Activated CD4-positive, CD25-positive, alpha-beta regulatory T cell (primary cell): ENCODE measurements at places on chromosomes 16 and 17.

DNA sequence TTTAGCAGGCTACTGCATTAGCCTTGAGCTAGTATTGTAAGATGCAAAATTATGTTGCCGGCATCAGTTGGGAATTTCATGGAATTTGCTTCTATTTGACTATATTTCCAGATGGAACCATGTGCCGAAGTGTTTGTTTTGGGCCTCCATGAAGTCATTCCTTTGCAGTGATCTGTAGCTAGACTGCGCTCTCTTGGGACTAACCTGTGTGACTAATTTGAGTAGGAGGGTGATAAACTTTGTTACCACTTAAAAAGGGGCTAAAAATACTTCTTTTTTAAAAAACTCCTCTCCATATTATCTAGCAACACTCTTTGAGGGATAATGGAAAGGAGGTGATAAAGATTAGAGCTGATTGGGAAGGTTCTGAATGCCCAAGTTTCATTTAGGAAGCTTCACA is 166.8 kb upstream of the TBX2 start:
- no peak for DNase-seq

- DNase-seq, result no peak
These were observed 24.1 kb upstream of the ABR start for GRCh38 chr17:1203967-1204291.

GRCh38 chr17:62994931-62995330 is 28.9 kb downstream of the TANC2 start:
- DNase-seq, result no peak

DNA sequence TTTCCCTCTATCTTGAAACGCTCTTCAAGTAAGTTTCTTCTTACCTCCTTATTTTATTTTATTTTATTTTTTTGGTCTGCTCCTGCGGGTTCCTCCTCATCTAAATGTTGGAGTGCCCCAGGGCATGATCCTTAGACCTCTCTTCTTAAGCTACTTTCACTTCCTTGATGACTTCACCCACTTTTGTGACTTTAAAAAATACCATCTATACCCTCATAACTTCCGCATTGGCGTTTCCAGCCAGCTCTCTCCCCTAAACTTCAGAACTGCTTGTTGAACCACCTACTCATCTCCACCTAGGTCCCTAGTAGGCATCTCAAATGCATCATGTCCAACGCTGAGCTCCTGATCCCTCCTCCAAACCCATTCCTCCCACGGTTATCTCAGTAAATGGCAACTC is 51.4 kb upstream of the NFAT5 start:
- no peak for DNase-seq

GRCh38 chr16:85967111-85967510 is 68.1 kb downstream of the IRF8 start:
- DNase-seq, result no peak

- DNase-seq, result no peak
These were observed 276.6 kb upstream of the TNRC6C start for GRCh38 chr17:77681861-77682260.

GRCh38 chr17:50043290-50044148 is 12.4 kb upstream of the ITGA3 start:
- DNase-seq, result no peak

DNA sequence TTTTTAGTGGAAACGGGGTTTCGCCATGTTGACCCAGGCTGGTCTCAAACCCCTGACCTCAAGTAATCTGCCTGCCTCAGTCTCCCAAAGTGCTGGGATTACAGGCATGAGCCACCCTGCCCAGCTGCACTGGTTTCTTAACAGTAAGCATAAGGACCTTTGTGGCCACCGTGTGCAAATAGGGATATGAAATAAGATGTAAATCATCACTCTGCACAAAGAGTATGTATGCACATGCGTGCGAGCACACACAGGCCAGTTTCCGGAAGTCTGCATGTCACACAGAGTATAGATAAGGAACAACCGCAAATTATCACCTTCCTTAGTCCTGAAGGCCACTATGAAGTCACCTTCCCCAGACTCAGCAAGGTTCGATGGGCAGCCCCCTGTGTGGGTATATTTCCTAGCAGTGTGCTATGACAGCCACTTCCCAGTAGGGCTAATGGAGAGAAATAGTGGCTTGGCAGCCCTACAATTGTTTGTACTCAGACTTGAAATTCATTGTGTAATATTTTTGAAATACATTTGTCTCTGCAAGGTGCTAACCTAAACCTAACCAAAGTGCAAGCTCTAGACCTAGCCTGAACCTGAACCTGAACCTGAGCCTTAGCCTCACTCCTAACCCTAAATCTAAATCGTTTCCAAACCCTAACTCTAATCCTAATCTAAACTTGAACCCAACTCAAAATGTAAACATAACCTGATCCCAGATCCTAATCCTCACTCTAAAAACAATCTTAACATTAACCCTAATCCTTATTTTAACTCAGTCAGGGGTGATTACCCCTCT is 48.4 kb upstream of the SKAP1 start:
- DNase-seq, result no peak

- peak; percentile 96 for DNase-seq
These were observed 18.2 kb downstream of the GNGT2 start for GRCh38 chr17:49191917-49192741.

- peak; percentile 57 for DNase-seq
These were observed 9.7 kb downstream of the RMI2 start for GRCh38 chr16:11354733-11355574.

GRCh38 chr17:72423718-72424117 is 302.9 kb downstream of the SOX9 start:
- no peak for DNase-seq

- DNase-seq, result no peak
These were observed 28.1 kb downstream of the PELP1 start for GRCh38 chr17:4675791-4676190.

- peak; percentile 28 for DNase-seq
These were observed 498 bp downstream of the LRRC37B start for GRCh38 chr17:32007463-32008298.

GRCh38 chr16:3007059-3007956 is 5.4 kb upstream of the CLDN9 start:
- DNase-seq, result no peak

DNA sequence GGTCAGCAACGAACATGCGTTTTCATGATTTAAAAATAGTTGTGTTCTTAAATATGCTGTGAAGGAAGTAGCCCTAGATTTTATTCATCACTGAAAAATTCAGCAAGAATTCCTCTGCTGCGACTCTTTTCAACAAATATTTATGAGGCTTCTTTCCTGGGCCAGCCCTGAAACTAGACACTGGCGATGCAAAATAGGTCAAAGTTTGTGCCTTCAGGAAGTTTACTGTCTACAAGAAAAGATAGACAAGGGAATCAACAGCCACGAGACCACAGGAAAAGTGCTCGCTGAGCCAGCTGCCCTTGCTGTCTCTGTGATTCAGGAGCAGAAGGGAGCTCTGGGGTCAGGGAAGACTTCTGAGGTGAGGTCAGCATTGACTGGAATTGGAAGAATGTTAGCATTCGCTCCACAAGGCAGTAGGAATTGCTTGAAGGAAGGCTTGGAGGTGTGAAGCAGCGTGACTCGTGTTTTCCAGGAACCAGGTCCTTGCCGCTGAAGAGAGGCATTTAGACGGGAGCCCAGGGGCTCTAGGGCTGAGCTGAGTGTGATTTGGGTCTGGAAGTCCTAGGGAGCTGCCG is 1.9 kb upstream of the RPL26 start:
- DNase-seq, result no peak

DNA sequence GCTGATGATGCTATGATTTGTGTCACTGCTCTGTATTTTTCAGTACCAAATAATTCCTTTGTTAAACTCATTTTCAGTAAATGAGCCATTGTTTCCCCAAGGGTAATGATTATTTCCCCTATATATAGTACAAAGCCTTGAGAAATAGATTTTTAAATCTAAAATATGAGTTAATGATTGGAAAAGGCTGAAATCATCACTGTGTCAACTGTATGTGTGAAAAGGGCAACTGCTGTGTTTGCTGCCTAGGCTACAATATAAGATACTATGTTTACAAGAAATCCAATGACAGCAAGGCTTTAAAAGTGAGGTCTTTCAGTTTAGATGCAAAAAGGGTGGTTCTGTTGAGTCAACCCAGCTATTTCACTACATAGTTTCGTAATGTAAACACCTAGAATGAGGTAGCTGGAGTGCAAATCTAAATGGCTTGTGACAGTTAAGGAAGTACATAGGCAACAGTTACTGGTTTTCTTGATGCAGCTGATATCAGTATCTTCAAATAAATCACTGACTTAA is 15.3 kb downstream of the NLK start:
- DNase-seq, result no peak

DNA sequence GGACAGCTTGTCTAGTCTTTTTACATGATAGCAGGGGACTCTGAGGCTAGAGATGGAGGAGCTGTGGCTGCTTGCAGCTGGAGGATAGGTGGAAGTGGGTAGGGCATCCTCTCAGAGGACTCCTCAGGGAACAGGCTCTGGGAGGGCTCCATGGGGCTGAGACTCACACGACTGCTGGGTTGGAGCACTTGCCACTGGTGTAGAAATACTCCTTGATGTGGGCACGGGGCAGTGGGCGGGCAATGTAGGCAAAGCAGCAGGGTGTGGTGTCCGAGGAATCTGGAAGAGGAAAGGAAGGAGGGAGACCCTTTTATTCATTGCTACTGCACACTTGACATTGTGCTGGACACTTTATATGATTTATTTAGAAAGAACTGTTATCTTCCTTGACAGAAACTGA is 1.8 kb downstream of the CCL5 start:
- DNase-seq, result no peak

GRCh38 chr16:26382586-26382985 is 684.1 kb upstream of the C16orf82 start:
- no peak for DNase-seq

DNA sequence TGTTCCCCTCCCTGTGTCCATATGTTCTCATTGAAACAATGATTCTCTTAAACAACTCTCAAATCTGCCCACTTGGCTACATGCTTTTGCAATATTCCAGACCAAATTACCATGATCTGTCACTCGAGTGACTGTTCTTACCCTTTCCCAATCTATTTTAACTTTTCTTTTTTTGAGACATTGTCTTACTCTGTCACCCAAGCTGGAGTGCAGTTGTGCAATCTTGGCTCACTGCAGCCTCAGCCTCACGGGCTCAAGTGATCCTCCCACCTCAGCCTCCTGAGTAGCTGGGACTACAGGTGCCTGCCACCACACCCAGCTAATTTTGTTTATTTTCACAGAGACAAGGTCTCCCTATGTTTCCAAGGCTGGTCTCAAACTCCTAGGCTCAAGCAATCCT is 58.8 kb upstream of the CLEC18A start:
- DNase-seq, result no peak

- DNase-seq, result no peak
These were observed 193.5 kb upstream of the IRX6 start for GRCh38 chr16:55130456-55130855.

- DNase-seq, result no peak
These were observed 95.2 kb downstream of the MARF1 start for GRCh38 chr16:15547768-15548096.

DNA sequence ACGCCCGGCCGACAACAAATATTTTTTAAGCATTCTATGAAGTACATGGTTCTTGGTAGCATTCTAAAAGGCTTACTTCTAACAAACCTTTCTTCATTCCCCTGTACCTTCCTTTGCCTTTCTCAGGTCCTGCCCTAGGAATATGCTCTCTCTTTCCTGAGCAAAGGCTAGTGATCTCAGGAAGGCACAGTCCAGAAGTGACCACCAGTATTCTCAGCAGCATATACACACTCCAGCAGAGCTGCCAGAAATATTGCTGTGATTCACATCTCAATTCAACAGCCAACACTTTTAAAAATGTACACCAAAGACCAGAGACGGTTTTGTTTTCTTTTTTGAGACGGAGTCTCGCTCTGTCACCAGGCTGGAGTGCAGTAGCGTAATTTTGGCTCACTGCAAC is 41.4 kb upstream of the ANKFY1 start:
- no peak for DNase-seq

DNA sequence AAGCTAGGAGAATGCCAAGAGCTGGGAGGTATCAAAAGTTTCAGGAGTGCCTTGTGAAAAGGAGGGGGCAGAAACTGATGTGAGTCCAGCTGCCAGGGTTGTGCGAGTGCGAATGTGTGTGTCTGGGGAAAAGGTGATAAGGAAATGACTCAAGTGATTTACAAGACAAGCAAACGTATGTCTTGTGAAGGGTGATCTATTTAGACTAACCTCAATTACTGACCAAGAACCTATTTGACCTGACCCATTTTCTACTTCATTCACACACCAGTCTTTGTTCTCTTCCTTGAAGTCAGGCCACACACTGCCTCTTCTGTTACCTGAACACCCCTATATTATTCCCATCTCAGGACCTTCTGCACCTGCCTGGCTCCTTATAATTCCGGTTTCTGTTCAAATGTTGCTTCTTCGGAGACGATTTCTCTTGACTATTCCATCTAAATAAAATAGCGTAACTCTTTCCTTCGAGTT is 1.0 kb downstream of the GDE1 start:
- DNase-seq, result no peak

DNA sequence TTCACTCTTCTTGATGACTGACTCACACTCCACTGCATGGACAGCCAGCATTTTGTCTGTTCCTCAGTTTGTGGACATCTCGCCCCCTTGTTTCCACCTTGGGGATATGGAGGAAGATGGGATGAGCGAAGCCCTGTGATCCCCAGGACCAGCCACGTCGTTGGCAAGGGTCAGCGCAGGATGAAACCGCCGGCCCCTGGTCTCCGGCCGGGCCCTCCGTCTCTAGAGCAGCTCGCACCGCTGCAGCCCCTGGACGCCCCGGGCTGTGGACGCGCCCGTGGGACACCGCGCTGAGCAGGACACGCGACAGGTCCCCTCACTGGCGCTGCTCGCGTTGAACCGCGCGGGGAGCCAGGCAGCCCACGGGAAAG is 604 bp upstream of the ZC3H18 start:
- DNase-seq, result no peak
